ENCODE measurements at places on chromosomes 1 and 21.

DNA sequence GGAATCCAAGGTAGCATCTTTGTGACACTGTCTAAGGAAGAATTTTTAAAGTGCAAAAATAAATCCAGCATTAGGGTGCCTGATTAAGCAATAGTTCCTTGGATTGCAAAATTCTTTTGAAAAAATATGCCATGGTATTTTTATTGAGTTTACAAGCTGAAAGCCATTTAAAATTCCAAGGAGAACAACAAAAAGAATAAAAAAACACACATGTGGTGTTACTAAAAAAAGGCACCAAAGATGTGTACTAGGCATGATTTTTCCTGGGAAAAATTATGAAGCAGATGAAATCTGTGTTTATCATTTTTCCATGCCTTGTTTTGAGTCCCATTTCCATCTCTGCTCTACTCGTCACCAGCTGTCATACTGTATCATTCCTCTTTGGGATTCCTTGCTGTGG is 157.0 kb upstream of the ZNHIT6 start:
- DNase-seq: no peak

GRCh38 chr1:213385806-213386324 is 334.8 kb downstream of the RPS6KC1 start:
- DNase-seq: no peak

DNA sequence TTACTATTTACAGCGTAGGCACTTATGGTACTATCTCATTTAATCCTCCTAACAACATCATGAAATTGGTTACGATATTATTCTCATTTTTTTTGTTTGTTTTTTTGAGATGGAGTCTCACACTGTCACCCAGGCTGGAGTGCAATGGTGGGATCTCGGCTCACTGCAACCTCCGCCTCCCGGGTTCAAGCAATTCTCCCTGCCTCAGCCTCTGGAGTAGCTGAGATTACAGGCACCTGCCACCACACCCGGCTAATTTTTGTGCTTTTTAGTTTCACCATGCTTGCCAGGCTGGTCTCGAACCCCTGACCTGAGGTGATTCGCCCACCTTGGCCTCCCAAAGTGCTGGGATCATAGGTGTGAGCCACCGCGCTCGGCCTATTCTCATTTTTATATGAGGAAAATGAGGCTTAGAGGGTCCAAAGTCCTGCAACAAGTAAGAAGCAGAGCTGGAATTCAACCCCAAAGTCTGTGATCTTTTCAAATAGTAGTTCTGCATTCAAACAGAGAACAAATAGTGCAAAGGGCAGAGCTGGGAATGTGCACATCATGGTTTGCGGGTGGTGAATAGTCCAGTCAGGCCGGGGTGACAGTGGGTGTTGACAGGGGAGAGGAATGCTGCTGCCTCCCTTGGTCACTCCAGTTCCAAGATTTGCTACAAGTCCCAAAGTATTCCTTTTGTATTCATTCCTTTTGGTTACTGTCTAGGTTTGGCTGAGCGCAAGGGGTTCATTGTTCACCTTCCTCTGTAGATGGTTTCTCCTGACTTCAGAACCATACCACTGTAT is 4.6 kb downstream of the PRUNE1 start:
- no peak for DNase-seq

- DNase-seq: no peak
These were observed 78.8 kb upstream of the RBM34 start for GRCh38 chr1:235239851-235240250.

- peak; percentile 27 for DNase-seq
These were observed 49.9 kb downstream of the SUCO start for GRCh38 chr1:172582889-172583288.

DNA sequence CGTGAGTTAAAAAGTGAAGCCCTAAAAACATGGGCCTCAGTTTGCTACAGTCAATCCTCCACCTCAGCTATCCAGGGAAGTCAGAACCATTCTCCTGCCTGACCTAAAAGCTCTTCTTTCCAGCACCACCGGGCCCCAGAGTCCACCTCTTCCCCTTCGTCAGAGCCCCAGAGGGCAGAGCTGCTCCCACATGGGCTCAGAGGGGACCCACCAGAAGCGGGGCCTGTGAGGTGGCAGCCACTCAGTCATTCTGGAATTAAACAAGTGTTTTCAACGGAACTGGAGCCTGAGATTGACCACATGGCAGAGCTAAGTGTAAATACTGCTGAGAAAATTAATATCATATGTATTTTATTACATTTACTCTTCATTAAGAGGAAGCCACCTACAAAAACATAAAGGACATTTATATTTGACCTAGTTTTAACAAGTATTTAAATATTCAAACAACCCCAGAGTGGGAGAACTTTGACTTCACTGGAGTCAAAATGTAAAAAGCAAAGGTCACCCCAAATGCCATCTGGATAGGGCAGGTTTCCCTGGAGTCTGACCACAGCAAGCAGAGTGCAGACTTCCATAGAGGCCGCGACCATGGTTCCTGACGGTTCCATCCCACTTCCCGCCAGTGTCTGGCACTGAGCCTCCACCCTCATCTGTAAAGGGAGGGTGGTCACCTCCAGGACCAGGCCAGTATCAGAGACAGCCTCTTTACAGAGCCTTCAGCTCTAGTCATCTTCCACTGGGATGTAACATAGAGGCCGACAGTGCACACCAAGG is 1.8 kb downstream of the SUMO3 start:
- no peak for DNase-seq

GRCh38 chr21:16211339-16212303 is 481.8 kb downstream of the USP25 start:
- DNase-seq: no peak
